ENCODE measurements at places on chromosomes 16 and 17.

DNA sequence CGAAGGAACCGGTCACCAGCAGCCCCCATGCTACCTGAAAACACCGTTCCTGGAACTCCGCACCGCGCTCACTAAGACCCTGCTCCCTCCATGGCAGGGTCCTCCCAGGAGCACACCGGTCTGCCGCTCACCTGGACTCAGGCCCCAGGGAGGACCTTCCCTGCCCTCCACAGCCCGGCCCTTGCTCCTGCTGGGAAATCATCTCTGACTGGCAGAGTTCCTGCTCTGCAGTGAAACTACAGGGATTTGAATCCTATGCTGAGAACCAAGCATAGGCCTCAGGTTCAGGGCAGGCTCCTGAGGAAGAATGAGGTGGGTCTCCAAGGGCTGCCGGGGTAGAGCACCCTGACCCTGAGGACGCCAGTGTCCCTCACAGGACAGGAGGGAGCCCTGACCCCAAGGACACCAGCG is 88.5 kb downstream of the KCNJ12 start:
- no peak for DNase-seq

DNA sequence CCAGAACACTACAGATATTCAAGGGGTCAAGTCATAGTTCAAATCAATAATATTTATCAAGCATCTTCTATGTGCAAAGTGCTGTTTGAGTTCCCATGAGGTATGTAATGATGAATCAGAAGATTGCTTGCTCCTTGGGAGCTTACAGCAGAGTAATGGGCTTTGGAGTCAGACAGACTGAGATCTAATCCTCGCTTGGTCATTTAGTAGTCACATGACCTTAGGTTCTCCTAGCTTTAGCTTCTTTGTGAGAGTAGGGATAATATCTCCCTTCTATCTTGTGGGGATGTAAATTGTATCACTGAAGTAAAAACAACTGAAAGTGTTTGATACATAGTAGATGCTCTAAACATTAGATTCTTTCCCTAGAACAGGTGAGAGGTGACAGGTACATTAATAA is 30.1 kb downstream of the SNX11 start:
- no peak for DNase-seq

GRCh38 chr17:44568945-44569858 is 11.9 kb downstream of the FZD2 start:
- DNase-seq, result peak; percentile 6

GRCh38 chr16:72857834-72858664 is 189.9 kb downstream of the ZFHX3 start:
- no peak for DNase-seq

DNA sequence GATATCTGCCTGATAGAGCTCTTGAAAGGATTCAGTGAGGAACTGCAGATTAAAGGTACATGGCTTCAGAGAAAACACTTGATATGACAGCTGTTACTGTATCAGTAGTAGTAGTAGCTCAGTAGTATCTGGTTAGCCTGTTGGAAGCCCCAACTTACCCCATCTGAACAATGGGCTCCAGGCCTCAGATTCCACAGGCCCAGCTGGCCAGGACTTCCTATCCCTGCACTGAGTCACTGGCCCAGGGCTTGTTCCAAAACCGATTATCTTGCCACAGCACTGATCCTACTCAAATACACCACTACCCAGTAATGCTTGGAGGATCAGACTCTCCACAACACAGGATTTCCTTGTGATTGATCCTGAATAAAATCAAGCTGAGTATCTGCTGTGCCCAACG is 32.6 kb downstream of the DCUN1D3 start:
- DNase-seq, result no peak

- DNase-seq, result no peak
These were observed 27.9 kb upstream of the AXIN2 start for GRCh38 chr17:65589321-65589720.

- DNase-seq, result no peak
These were observed 23.3 kb downstream of the CPNE2 start for GRCh38 chr16:57115514-57116182.

- DNase-seq, result no peak
These were observed 24.9 kb upstream of the DBNDD1 start for GRCh38 chr16:90044111-90044551.

DNA sequence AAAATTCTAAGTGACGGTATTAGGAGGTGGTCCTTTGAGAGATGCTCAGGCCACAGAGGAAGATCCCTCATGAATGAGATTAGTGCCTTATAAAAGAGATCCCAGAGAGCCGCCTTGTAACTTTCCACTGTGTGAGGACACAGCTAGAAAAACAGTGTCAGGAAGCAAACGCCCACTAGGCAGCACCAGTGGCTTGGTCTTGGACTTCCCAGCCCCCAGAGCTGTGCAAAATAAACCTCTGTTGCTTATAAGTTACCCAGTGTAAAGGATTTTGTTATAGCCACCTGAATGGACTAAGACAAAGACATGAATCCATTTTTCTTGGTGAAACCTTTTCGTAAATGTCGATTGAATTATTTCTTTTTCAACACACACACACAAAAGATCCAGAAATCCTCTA is 141.0 kb downstream of the CBLN1 start:
- DNase-seq, result no peak

DNA sequence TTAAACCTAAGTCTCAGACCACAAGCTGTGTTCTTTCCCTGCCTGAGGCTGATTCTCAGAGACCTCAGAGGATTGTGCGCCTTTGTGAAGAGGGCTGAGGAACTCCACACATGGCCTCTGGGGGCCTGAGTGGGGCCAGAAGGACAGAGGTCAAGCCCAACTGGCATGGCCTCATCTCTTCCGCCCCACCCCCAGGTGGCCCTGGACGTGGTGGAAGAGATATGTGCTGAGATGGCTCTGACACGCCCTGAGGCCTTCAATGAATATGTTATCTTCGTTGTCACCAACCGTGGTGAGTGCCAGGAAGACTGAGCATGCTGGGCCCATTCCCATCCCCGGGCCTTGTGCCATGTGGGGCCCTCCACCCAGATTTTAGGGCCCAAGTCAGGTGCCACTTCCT is 20.1 kb upstream of the ALKBH5 start:
- peak; percentile 34 for DNase-seq

DNA sequence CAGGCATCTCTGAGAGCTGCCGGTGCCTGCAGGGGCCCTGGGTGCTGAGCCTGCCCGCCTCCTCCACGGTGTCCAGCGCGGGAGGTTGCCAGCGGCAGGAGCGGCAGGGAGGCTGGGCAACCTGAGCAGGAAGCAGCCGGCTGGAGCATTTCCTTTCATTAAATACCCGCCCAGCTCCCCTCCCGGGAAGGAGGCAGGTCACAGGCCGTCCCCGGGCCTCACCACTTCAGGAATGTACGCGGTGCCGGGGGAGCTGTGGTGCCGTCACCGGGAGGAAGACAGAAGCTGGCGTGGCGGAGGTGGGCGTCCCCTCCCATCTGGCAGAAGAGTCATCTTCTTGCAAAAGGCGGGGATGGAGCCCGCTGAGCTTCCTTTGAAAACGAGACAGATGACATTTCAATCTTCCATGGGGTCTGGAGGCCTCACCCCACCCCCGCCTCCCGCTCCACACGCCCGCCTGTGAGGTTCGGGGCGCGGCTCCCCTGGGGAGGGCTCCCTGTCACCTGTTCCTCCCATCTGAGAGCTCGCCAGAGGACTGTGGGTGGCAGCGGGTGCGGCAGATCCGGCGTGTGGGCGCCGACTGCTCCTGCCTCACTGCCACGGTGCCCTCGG is 16.0 kb downstream of the SOX8 start:
- no peak for DNase-seq

DNA sequence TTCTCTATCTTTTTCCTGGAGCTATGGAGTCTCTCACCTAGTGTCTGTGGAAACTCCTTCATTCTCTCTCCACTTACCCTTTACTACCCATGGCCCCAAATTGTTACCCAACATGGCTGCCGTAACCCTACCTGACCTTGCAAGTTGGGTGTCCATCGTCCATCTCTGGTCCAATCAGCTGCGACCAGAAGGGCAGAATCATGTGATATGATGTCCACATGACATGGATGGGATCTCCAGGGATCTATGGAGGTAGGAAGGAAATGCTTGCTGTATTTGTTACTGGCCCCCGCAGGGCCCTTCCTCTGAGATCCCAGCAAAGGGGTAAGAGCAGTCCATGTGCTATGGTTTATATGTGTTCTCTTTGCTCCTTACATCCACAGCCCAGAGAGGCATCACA is 8.0 kb upstream of the DRC7 start:
- no peak for DNase-seq

DNA sequence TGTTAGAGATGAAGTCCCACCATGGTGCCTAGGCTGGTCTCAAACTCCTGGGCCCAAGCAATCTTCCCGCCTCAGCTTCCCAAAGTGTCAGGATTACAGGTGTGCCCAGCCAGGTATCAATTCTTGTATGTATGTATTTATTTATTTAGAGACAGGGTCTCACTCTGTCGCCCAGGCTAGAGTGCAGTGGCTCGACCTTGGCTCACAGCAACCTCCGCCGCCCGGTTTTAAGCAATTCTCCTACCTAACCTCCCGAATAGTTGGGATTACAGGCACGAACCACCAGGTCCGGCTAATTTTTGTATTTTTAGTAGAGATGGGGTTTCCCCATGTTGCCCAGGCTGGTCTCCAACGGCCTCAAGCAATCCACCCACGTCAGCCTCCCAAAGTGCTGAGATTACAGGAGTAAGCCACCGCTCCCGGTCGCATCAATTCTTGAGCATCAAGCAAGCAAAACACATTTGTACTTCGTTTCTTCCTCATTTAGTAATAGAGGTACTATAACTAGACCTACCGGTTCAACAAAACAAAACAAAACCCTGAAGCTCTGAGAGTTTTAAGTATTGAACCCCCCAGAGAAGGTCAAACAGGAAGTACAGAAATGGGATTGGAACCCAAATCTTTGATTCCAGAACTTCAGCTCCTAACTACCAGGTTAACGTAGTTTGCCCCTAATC is 1.0 kb upstream of the ZNF500 start:
- DNase-seq, result peak; percentile 15

DNA sequence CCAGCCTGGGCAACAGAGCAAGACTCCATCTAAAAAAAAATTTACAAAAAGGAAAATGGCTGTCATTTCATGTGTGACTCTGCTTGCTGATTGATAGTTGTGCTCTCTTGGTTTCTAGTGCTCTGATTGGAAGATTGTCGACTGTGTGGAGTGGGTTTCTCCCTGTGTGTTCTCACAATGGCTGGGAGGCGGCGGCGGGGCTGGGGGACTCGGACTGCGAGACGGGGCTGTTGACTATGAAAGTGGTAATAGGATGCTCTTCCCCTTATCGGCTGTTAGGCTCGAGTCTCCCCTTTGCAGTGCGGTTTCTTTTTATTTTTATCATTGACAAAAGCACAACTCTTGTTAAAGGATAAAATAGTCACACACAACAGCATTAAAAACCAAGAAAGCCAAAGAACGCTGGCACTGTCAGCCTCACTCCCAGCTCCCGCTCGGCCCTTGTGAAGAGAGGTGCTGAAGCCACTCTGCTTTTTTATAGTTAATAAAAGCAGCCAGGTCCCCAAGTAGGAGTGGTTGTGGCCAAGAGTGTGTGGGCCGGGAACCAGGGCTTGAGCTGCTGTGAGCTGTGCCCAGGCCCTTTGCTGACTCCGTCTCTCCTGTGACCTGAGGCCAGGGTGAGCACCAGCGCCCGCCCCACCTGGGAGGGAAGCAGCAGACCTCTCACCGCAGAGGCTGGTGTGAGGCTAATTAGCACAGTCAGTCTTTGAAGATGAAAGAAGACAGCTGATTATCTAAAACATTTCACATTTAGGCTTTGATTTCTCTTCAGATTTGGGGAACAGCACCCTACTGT is 36.5 kb downstream of the TBCD start:
- DNase-seq, result no peak

All from hematopoietic multipotent progenitor cell treated with erythropoietin and hydrocortisone succinate and interleukin-3 and kit ligand, for 15 days (in vitro differentiated cells).